ENCODE measurements at places on chromosomes 7 and 10.

DNA sequence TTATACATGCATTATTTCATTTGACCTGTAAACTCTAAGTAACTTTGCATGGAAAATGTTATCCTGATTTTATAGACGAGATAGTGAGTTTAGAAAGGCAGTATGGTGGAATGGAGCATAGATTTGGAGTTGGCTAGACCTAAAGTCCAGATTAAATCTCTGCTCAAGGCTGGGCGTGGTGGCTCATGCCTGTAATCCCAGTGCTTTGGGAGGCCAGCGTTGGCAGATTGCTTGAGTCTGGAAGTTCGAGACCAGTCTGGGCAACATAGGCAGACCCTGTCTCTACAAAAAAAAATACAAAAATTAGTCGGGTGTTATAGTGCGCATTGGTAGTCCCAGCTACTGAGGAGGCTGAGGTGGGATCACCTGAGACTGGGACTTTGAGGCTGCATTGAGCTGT, 9.4 kb downstream of the PTEN start:
- no peak for DNase-seq

DNA sequence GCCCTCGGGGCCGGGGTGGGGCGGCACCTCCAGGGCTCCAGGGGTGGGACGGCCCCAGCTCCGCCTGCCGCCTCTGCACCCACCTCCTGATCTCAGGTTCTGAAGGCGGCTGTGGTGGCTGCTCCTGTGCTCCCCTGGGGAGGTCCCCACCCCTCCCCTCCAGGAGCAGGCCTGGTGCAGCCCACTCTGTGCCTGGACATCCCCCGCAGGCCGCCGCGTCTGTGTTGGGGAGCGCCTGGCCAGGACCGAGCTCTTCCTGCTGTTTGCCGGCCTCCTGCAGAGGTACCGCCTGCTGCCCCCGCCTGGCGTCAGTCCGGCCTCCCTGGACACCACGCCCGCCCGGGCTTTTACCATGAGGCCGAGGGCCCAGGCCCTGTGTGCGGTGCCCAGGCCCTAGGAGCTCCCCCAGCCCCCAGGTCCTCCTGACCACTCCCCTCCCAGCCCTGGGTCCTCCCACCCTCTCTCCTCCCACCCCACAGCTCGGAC, 5.5 kb downstream of the CYP2W1 start:
- DNase-seq = no peak

- no peak for DNase-seq
These were observed 128.9 kb downstream of the VIPR2 start for GRCh38 chr7:159015454-159016410.

DNA sequence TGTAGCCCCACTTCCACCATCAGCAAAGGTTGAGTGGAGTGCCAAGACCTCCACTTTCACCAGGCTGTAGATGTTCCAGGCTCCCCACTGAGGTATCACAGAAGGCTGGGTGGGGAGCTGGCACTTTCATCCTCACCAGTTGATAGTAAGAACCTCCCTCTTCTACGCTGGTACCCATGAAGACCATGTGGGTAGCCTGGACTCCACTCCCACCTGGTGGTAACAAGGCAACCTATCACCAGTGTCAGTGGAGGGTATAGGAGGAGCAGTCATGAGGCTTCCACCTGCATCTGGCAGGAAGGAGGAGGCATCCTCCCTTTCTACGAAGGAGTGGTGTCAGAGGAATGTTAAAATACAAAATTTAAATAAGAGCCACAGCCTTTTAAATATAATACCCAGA, 4.4 kb downstream of the SMIM30 start:
- DNase-seq = no peak

DNA sequence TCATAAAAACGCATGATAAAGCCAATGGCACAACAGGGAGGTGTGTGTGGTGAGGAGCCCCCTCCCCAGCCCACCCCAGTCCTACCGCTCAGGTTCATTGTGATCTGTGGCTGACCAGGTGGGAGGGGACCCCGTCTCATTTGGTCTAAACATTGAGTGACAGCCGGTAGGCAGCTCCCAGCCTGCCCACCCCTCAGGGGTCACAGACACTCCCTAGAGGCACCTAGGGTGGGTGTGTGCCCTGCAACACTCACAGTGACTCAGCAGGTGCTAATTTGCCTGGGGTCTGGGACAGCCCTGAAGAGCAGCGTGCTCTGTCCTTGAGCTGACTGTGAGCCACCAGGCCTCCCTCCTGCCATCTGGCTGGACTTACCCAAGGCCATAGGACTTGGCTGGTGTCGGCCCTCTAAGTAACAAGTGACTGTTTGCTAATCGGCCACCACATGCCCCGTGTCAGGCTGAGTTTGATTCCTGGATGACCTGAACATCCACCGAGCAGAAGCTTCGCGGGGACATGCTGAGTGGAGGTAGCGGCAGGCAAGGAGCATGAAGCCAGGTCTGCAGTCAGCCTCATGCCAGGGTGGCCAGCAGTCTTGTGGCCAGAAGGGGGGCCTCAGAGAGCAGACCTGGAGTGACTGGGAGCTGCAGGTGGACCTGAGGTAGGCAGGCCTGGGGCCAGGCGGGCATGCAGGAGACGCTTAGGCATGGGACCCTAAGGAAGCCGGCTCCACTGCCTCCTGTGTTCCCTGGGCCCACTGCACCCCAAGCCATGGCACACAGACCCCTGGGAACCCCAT, 282.3 kb upstream of the SHH start:
- no peak for DNase-seq

- no peak for DNase-seq
These were observed 5.7 kb upstream of the EEPD1 start for GRCh38 chr7:36147361-36147760.

- DNase-seq = no peak
These were observed 53.5 kb upstream of the APBB1IP start for GRCh38 chr10:26384600-26384999.

DNA sequence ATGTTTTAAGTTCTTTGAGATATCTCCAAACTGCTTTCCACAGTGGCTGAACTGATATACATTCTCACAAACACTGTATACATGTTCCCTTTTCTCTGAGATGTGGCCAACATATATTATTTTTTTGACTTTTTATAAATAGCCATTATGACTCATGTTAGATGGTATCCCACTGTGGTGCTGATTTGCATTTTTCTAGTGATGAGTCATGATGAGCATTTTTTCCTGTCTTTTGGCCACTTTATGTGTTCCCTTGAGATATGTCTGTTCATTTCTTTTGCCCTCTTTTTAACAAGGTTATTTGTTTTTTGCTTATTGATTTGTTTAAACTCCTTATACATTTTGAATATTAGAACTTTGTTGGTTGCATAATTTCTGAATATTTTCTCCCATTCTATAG, 1055.1 kb downstream of the NXPH1 start:
- no peak for DNase-seq

- DNase-seq = no peak
These were observed 4.9 kb upstream of the YKT6 start for GRCh38 chr7:44195889-44196288.

GRCh38 chr10:73439055-73439454, 5.7 kb upstream of the MSS51 start:
- DNase-seq = no peak

DNA sequence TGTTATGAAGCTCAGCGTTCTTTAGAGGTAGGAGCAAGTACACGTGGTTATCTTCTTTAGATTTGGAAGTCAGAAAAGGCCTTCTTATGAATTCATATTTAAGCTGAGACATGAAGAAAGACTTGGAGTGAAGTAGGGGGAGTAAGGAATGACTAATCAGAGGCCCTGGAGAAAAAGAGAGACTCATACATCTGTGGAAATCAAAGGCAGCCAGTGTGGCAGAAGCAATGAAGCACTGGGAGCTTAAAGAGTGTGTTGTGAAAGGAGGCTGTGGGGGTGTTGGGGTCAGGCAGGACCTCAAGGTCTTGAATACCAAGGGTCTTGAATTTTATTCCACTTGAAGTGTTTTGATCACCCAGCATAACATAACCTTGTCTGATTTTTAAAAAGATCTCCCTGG, 35.7 kb upstream of the FGL2 start:
- DNase-seq = no peak

- no peak for DNase-seq
These were observed 92.1 kb upstream of the PODXL start for GRCh38 chr7:131648491-131648890.

GRCh38 chr10:65968871-65969270, 957.0 kb upstream of the LRRTM3 start:
- DNase-seq = no peak

- no peak for DNase-seq
These were observed 148.1 kb upstream of the PCBD1 start for GRCh38 chr10:71036297-71036966.

- no peak for DNase-seq
These were observed 52.5 kb upstream of the SEPTIN7 start for GRCh38 chr7:35748371-35748770.

GRCh38 chr10:60096761-60097513, 190.6 kb upstream of the CCDC6 start:
- no peak for DNase-seq

GRCh38 chr10:70053841-70054288, 1.2 kb downstream of the MACROH2A2 start:
- no peak for DNase-seq

GRCh38 chr10:53395449-53395848, 622.9 kb upstream of the MBL2 start:
- DNase-seq = no peak

DNA sequence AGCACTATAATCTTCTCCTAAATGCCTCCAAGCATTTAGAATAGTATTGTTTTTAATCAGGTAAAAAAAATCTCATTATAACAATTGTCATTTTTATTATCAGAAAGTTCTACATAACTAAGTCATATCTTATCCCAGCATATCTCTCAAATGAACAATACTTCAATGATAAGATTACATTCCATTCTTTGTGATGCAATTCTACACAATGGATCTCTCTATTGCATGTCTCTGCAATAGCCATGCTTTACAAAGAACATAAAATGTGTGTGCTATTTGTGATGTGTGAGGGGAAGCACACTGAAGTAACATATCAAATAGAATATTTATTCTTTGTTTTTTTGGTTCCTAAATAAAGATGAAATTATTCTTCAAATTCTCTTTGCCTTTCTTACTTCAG, 195.7 kb downstream of the TSPAN12 start:
- no peak for DNase-seq

Measured in skin of body (tissue), 3 donors.